Kidney glomerular epithelial cell (primary cell): ENCODE measurements at places on chromosomes 16 and 17.

- no peak for DNase-seq
These were observed 51.1 kb upstream of the MYH2 start for GRCh38 chr17:10600571-10600970.

GRCh38 chr16:20402651-20403050, 1.9 kb downstream of the PDILT start:
- DNase-seq, result no peak

DNA sequence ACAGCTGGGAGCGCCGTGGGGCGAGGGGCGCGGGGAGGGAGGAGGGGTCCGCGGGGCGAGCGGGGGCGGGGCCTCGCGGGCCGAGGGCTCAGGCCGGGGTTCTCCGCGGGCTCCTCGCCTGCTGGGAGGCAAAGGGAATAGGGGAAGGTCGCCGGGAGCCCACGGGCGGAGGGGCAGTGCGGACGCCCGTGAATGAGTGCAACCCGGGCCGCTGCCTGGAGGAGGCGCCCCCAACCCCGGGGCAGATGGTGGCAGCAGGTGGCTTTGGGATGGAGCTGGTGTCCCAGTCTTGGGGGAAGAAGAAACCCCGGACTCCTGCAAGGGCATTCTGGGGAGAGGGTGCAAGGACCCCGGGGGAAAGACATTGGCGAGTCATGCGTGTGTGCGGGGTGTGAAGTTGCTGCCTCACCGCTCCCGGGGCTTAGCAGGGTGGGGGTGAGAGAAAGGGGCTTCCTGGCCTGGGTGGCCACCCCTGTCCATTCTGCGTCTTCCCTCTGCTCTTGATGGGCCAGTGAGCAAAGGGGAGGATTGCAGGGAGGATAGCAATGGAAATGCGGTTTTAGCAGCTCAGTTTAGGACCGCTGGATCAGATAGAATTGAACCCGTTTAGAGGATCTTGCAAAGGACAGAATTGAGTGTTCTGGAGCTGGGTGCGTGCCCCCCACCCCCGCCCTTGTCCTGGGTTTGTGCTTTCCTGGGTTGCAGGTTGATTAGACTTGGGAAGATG, 526 bp downstream of the KIAA0513 start:
- DNase-seq, result no peak

GRCh38 chr17:57124053-57124452, 39.0 kb downstream of the AKAP1 start:
- no peak for DNase-seq

DNA sequence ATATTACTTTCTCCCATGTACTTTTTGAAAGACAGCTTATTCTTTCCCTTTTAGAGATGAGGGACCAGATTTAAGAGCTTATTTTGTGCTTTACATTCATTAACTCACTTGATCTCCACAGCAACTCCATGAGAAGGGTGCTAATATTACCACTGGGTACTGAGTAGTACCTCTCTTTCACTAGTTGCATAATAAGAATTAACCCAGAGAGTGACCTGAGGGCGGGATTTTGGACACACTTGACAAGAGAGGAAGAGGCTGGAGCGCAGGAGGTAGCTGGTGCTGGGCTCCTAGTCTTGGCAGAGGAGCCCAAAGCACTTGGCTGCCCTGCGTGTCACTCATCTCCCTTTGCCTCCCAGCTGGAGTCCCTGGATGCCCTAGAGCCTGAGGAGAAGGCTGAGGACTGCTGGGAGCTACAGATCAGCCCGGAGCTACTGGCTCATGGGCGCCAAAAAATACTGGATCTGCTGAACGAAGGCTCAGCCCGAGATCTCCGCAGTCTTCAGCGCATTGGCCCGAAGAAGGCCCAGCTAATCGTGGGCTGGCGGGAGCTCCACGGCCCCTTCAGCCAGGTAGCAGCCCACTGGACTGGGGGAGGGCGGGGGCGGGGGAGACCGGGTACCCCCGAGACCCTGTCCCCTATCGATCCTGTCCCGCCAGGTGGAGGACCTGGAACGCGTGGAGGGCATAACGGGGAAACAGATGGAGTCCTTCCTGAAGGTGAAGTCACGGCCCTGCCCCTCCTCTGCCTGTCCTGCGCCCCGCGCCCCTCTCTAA, 1.7 kb upstream of the MAZ start:
- DNase-seq, result no peak

- DNase-seq, result no peak
These were observed 46.0 kb downstream of the FOXK2 start for GRCh38 chr17:82565551-82565950.

DNA sequence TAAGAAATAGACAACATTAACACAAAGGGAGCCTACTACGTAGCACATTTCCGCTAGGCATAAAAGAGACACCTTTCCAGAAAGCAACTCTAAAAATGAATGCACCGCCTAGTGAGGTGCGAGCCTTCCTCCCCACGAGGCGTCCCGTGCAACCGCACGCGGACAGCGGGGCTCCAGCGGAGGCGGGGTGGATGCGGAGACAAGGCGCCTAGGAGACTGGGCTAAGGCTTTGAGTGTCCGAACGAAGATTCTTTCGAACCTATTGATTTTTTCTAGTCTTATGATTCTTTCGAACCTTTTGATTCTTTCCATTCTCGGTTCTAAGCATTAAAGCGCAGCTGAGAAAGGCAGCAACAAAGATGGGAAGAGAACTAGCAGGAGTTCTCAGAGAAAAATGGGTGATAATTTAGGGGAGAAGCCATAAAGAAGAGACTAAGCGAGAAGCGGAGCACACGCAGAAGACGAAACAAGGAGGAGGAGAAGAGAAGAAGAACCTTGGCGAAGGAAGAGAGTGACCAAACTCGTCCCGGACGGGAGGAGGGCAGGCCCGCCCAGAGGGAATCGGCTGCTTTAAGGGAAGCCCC, 394 bp upstream of the CPD start:
- no peak for DNase-seq

GRCh38 chr17:78266771-78267170, 35.3 kb downstream of the TMEM235 start:
- no peak for DNase-seq

GRCh38 chr16:57798953-57799599, 3.2 kb downstream of the KIFC3 start:
- DNase-seq, result no peak

GRCh38 chr16:73113336-73113735, 65.4 kb upstream of the ZFHX3 start:
- DNase-seq, result no peak

DNA sequence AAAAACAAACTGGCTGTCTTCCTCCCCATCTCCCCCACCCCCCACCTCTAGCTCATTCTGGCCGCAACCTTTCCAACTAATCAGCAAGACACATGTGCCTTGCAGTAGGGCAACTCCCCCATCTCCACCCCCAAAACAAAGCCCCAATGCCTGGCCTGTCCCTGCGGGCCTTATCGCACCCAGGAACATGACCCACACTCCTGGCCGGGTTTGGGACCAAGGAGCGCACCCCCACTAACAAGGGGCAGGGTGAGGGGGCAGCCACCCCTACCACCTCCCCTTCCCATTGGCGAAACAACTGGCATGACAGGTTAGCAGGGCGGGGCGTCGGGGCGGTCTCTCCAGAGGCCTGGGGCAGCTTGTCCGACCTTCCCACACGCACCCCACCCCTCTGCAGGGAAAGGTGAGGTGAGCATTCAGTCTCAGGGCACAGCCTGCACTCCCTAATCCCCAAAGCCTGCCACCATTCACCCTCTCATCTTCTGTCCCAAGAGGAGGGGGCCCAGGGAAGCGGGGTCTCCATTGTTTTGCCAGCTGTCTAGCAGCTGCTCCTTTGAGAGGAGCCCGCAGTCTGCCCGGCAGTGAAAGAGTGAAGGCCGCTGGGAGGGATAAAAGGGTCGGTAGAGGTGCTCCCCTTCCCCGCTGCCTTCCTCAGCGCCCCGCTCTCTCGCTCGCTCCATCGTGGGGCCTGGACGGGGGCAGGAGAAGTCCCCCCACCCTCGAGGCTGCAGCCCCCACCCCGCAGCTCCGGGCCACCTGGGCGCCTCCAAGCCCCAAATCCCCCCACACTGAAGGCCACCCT, 765 bp downstream of the MYO18A start:
- peak; percentile 61 for DNase-seq

DNA sequence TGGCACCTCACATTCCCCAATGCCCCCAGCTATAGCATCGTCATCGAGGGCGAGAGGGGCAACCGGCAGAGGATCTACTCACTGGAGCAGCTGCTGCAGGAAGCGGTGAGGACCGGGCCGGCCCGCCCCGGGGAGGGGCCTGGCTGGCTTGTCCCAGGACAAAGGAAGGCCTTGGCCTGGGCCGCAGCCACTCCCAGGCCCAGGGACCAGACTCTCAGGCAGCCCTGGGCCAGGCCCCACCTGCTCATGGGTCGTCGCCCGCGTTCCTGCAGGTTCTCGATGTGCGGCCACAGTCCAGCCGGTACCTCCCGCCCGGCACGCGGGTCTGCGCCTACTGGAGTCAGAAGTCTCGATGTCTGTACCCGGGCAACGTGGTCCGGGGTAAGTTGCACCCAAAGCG, 53.4 kb downstream of the ACTG1 start:
- DNase-seq, result no peak

- no peak for DNase-seq
These were observed 5.8 kb upstream of the DHRS13 start for GRCh38 chr17:28908640-28909167.
